Right renal cortex interstitium (tissue), 3 donors: ENCODE measurements at places on chromosomes 3 and 15. TPM values are rescaled to one million over a fixed set of nuclear protein-coding genes. Genes with fewer than 3 reads are reported as not detected.

- no peak for DNase-seq
Observed at GRCh38 chr15:81506071-81506470, 132.1 kb upstream of the TMC3 start.

ITIH1 gene
- not detected for polyA plus RNA-seq

MTMR10 gene
- 55.9 TPM for polyA plus RNA-seq

DNA sequence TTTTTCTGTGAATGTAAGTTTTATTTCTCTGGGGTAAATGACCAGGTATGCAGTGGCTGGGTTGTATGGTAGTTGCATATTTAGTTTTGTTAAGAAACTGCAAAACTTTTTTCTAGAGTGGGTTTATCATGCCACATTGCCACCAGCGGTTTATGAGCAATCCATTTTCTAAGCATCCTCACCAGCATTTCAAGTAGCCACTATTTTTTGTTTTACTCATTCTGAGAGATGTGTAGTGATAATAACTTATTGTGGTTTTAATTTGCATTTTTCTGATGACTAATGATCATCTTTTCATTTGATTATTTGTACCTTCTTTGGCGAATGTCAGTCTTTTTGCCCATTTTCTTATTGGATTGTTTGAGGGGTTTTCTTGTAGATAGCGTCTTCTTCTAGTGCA, 56.2 kb downstream of the SPRED1 start:
- no peak for DNase-seq

DNA sequence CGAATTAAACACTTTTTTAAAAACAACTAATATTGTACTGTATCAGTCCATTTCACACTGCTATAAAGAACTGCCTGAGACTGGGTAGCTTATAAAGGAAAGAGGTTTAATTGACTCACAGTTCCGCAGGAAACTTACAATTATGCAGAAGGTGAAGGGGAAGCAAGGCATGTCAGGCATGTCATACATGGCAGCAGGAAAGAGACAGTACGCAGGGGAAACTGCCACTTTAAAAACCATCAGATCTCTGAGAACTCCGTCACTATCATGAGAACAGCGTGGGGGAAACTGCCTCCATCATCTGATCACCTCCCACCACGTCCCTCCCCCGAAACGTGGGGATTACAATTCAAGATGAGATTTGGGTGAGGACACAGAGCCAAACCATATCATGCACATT, 162.8 kb upstream of the TPM1 start:
- no peak for DNase-seq

DNA sequence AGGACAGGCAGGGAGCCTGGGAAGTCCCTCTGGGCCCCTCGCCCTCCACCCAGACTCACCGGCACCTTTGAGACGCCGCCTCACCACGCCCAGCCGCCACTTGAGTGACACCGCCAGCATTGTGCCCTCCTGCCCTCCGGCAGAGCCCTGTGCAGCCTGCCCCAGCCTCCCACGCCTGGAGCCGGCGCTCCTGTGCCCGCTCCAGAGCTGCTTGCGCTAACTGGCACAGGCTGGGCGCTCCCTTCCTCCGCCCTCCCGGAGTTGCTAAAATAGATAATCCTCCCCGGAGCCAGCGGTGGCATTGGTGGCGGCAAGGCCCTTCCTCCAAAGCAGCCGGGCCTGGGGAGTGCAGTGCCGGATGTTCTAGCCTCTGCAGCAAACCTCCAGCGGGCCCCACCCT, 15.7 kb upstream of the GRIP2 start:
- no peak for DNase-seq

GRCh38 chr3:180085122-180085710, 48.5 kb upstream of the PEX5L start:
- no peak for DNase-seq

DNA sequence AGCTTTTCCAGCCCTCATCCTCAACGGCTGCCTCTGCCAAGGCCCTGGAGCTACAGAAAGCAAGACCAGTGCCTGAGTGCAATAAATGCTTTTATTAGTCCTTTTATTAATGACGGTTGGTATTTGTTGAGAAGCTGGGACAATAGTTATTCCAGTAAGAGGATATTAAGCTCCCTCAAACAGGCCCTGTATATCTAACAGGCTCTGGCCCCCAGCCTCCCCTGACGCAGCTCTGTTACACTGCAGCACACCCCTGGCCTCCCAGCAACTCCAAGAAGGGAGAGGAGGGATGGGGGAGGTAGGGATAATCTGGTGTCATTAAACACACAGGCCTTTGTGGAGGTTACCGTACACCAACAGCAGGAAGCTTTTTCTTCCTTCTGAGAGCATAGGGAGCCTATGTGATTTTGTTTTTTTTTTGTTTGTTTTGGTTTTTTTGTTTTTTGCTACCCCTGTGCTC, 30.8 kb upstream of the MAGEF1 start:
- no peak for DNase-seq

GRCh38 chr3:69764121-69764741, 25.0 kb downstream of the MITF start:
- DNase-seq = no peak

DNA sequence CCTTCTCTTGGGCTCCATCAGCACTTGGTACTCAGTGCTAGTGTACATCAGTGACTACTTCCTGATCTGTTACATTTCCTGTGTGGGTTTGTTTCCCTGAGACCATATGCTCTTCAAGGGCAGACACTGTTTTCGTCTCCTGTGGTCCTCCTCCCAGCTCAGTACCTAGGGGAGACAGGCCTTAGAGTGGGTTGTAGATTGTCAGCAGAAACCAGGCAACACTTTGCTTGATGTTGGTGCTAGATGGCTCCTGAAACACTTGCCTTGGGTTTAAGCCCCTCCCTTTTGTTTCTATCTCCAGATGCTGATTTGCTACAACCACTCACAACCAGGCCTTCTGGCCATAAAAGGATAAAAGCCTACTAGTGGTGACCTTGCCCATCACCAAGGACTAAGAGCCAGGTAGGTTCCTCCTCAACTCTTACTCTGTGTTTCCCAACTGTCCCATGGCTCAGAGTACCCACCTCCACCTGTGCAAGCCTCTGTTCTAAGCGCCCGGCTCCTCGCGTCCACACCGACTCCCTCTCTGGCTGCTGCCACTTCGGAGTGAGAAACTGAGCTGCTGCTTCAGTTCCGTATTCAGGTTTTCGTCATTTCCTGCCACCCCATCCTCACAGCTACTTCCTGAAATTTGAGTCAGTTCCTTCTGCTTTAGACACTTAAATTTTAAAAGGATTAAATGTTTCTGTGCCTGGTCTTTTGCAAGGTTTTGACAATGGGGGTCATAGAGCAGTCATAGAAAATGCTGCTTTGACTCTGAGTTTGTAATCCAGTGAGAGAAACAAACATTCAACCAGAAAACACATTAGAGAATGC, at the start of gene HCLS1:
HCLS1 (minus strand) TSS at position 548 of the 816 bp plus-strand sequence. CDS start 2,556 bp downstream, outside the sequence.
- no peak for DNase-seq

DNA sequence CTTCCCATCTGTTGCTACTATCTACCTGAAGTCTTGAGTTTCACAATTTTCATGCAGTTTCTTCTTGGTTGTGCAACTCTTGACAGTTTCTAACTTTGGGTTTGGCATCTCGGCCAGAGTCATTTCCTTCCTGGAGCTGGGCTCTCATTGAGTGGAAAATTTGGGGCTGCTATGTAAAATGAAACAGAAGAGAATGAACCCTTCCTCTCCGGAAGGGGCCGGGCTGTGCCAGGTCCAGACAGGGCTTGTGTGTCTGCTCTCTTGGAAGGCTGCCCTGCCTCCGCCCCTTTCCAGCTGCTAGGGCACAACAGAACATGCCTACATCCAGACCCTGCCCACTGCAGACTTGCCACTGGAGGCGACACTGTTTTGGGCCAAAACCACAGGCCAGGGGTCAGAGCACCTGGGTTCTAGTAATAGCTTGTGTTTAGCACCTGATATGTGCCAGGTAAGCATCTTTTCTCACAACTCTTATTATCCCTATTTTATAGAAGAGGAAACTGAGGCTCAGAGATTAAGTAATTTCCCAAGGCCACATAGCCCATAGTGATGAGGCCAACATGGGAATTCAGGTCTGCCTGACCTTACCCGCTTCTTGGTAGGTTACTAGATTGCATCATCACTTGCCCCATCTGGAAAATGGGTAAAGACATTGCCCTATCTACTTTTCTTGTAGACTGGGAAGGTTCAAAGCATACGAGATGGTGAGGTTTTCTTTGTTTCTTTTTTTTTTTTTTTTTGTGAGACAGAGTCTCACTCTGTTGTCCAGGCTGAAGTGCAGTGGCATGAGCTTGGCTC, 25.0 kb downstream of the IRAK2 start:
- DNase-seq = no peak

DNA sequence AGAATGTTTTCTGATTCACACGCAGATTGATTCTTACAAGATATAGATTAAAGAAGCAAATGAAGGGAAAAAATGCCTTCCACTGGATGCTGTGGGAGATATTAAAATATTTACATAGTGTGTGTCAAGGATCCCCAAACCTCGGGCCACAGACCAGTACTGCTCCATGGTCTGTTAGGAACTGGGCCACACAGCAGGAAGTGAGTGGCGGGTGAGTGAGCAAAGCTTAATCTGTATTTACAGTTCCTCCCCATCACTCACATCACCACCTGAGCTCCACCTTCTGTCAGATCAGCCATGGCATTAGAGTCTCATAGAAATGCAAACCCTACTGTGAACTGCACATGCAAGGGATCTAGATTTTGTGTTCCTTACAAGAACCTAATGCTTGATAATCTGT, 552.6 kb upstream of the GOLIM4 start:
- no peak for DNase-seq

- DNase-seq = no peak
Observed at GRCh38 chr3:195771646-195772300, 40.0 kb downstream of the MUC4 start.

CDHR4 gene
- not detected for polyA plus RNA-seq

DNA sequence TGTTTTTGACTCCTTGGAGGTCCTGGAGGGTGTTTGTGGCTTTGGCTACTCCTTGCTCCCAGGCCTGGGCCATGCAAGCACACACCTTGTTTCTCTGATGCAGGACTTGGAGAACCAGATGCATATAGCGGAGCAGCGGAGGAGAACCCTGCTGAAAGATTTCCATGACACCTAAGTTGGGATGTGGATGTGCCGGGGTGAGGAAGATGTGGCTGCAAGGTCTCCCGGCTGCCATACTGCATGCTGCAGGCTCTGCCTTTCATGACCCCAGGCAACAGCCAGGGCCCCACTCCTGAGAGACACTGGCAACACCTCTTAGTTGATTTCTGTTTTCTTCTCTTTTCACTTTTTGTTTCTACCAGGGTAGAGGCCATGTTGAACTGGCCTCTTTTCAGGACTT, 6.9 kb upstream of the P4HTM start:
- DNase-seq = no peak

- DNase-seq = no peak
Observed at GRCh38 chr3:156619376-156619775, 55.0 kb upstream of the TIPARP start.

SMCO1 gene
- 0.08 TPM for polyA plus RNA-seq

GRCh38 chr3:28777806-28778475, 429.3 kb upstream of the AZI2 start:
- no peak for DNase-seq

- DNase-seq = no peak
Observed at GRCh38 chr3:10816019-10816862, at the start of gene SLC6A11. Gene SLC6A11, plus strand, starts transcription at chr3:10816228. Its CDS starts 38 bp downstream, at chr3:10816266.

PLSCR5 gene
- polyA plus RNA-seq = not detected

DNA sequence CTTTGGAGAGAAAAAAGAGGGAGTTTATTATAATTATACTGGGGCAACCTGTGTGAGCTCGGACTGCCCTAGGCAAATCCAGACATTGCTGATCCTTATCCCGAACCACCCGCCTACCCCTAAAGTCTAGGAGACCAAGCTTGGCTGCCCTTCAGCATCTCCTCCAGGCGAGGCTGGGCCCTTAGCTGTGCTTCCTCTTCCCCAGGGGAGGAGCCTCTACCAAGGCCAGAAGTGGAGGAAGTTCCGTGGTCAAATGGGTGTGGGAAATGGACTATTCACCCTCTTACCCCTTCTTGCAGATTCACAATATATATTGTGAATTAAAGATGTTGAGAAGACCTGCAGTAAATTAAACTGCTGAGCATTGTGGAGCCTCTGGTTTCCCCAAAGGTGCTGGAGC, 158.3 kb upstream of the HES1 start:
- no peak for DNase-seq

- no peak for DNase-seq
Observed at GRCh38 chr3:99951701-99952100, 134.0 kb downstream of the CMSS1 start.

CD200 gene
- 44.1 TPM for polyA plus RNA-seq

GRCh38 chr3:194285024-194285849, 65.9 kb downstream of the CPN2 start:
- DNase-seq = no peak
